Liver (tissue), 10 donors: ENCODE measurements at places on chromosomes 2 and 18. TPM values are rescaled to one million over a fixed set of nuclear protein-coding genes. Genes with fewer than 3 reads are reported as not detected.

VIT gene
- total RNA-seq = 0.17 TPM

ARHGEF33 gene
- total RNA-seq = 0.33 TPM

NOL4 gene
- 0.65 TPM for total RNA-seq

MEP1B gene
- total RNA-seq = 0.08 TPM

AQP12B gene
- not detected for total RNA-seq

DNA sequence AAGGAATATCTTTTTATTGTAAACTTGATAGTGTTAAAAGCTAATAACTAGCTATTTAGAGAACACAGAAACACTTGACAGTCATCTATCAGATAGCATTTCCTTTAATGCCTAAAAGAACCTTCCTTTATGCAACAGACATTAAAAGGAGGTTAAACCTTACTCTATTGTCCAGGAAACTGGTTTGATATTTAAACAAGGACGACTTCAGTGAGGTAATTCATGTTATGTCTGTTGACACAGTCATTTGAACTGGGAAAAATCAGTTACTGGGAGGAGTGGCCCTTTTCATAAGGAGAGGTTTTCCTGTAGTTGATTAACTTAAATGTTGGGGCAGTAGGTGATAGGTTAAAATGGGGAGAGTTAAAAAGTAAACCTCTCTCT is 6.7 kb downstream of the TGIF1 start:
- peaks cover 4% of the 10 kb centered on the region for H3K36me3 ChIP-seq
- peak overlapping the region; percentile 99 for H3K27ac ChIP-seq
- H3K4me1 ChIP-seq = peaks cover 10% of the 10 kb centered on the region
- no peak for DNase-seq
- H3K4me3 ChIP-seq = peak overlapping the region; percentile 31
- H3K27me3 ChIP-seq = no peaks in the 10 kb centered on the region

DNA sequence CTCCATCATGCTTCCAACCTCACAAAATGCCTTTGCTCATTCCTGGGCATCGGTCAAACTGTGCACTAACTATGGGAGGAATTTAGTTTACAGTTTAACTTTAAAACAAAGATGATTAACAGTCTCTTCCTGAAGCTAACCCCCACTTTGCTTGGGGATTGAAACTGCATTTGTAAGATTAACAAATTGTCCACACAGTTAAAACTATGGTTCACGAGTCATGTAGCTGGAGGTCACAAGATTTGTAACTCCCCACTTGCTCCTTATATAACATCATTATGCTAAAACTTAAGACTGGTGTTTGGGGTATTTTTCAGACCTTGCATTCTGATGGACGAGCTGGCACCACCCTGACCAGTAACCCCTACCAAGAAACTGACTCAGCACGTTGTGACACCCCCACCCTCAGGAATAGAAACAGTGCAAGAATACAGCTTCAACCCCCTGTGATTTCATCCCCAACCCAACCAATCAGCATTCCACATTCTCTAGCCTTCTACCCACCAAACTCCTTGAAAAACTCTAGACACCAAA is 252.3 kb downstream of the MBD5 start:
- DNase-seq = no peak
- no peaks in the 10 kb centered on the region for H3K4me1 ChIP-seq
- H3K27me3 ChIP-seq = no peaks in the 10 kb centered on the region
- no peak overlapping the region for H3K4me3 ChIP-seq

DNA sequence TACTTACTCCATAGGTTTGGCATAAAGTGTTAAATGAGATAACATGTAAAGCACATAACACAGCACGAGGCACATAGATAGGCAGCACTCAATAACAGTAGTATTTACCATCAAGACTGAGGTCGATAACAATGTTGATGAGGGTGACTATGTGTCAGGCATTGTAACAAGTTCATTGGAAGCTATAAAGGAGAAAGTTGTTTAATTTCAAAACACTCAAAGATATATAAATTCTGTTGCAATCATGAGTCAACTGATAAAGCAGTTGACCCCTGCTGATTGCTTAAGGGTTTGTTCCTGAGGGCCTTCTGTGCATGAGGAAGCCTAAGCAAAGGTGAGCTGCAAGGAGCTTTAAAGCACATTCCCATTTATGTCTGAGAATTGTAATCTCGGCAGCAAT is 760.5 kb downstream of the SATB2 start:
- no peak for DNase-seq
- H3K27ac ChIP-seq = no peak overlapping the region
- no peak overlapping the region for H3K4me3 ChIP-seq
- H3K4me1 ChIP-seq = no peaks in the 10 kb centered on the region

GRCh38 chr2:238082151-238082550 is 18.0 kb upstream of the ESPNL start:
- peaks cover 5% of the 10 kb centered on the region for H3K4me1 ChIP-seq
- no peak for DNase-seq
- H3K4me3 ChIP-seq = no peak overlapping the region

GRCh38 chr2:5696945-5697521 is 4.8 kb downstream of the SOX11 start:
- no peak overlapping the region for H3K27ac ChIP-seq
- H3K36me3 ChIP-seq = no peaks in the 10 kb centered on the region
- H3K4me1 ChIP-seq = peaks cover 4% of the 10 kb centered on the region
- DNase-seq = no peak
- H3K27me3 ChIP-seq = peaks cover 8% of the 10 kb centered on the region
- H3K4me3 ChIP-seq = no peak overlapping the region

DNA sequence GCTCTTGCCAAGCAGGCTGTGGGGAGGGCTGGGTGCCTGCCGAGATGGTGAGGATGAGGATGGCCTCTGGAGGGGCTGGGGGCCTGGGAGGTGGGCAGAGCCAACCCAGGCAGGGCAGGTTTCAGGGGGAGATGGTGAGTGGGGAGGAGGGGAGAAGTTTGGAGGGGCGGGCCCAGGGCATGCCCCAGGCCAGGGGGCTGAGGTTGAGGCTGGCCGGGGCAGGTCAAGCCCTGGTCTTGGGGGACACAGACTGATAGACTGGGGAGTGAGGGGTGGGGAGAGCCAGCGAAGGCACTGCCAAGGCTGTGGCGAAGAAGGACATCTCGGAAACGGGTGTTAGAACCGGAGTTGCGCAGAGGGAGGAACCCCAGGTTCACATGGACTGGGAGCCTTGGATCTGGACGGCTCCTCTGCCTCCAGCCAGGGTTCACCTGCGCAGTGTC is 12.6 kb downstream of the CAPN10 start:
- H3K27ac ChIP-seq = no peak overlapping the region
- H3K36me3 ChIP-seq = no peaks in the 10 kb centered on the region
- no peaks in the 10 kb centered on the region for H3K27me3 ChIP-seq
- H3K4me3 ChIP-seq = no peak overlapping the region

DNA sequence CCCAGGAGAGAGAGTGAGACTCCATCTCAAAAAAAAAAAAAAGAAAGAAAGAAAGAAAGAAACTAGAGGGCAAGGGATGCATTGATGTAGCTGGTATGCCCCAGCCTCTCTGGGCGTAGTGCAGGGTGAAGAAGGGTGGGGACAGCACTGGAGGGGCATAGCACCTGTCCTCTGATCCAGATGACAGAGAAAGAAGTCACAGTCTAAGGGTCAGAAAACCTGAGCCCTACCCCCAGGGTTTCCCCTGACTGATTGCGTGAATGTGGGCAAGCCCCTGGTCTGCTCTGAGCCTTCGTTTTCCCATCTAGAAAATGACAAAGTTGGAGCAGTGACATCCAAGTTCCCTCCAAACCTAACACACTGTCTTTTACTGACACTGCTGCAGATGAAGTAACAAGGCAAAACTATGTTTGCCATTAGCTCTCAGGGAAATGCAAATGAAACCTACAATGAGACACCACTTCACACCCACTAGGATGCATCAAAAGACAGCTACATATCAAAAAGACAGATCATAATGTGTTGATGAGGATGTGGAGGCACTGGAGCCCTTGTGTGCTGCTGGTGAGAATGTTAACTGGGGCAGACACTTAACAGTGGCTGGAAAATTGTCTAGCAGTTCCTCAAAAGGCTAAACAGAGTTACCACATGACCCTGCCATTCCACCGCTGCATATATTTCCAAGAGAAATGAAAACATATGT is 19.5 kb upstream of the YWHAQ start:
- H3K4me3 ChIP-seq = no peak overlapping the region
- H3K27ac ChIP-seq = no peak overlapping the region
- H3K4me1 ChIP-seq = no peaks in the 10 kb centered on the region
- DNase-seq = no peak
- no peaks in the 10 kb centered on the region for H3K36me3 ChIP-seq
